ENCODE measurements at places on chromosomes 6 and 20.

GRCh38 chr6:135667691-135668455, 170.3 kb upstream of the AHI1 start:
- DNase-seq: no peak

- DNase-seq: no peak
Measured at GRCh38 chr6:10030942-10031537, 383.8 kb downstream of the TFAP2A start.

GRCh38 chr6:89386917-89387491, 25.1 kb downstream of the RRAGD start:
- no peak for DNase-seq

DNA sequence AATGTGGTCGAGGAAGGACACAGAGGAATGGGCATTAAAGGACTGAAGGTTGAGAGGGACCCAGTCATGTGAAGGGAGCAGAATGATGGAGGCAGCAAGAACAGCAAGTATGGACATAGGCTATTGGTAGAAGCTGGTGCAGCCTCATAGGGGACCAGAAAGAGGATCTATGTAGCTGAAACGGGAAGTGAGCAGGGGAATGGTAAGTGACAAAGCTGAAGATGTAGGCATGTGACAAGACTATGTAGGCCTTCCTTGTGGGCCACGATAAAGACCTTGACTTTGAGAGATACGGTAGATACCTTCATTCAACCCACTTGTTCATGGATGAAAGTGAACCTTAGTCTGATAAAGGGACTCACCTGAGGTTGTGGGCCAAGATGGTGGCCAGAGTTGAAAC, 3.5 kb downstream of the CTNNBL1 start:
- no peak for DNase-seq

- no peak for DNase-seq
Measured at GRCh38 chr20:30502670-30503069, 754.8 kb upstream of the DEFB115 start.

- no peak for DNase-seq
Measured at GRCh38 chr6:141309295-141309694, 823.4 kb upstream of the GJE1 start.

DNA sequence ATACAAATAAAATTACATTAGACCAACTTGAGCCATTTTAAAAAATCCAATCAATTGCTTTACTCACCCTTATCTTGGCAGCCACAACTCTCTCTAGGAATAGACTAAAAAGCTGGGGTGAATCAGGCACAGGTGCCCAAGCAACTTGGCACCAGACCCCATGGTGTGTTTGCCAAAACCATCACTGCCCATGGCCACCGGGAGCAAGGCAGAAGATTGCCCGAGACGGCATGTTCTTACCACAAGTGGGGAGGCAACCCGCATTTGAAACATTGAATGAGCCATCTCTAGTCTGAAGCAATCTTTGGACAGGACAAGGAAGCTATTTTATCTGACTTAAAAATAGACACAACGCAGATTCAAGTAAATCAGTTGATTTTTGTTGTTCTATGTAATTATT, 69.0 kb downstream of the SMLR1 start:
- no peak for DNase-seq

All from stimulated activated CD8-positive, alpha-beta memory T cell treated with anti-CD3 and anti-CD28 coated beads, Interleukin-7, amount 100 ng/mL, for 1 hour (primary cell).